ENCODE measurements at places on chromosomes 11 and 22.

DNA sequence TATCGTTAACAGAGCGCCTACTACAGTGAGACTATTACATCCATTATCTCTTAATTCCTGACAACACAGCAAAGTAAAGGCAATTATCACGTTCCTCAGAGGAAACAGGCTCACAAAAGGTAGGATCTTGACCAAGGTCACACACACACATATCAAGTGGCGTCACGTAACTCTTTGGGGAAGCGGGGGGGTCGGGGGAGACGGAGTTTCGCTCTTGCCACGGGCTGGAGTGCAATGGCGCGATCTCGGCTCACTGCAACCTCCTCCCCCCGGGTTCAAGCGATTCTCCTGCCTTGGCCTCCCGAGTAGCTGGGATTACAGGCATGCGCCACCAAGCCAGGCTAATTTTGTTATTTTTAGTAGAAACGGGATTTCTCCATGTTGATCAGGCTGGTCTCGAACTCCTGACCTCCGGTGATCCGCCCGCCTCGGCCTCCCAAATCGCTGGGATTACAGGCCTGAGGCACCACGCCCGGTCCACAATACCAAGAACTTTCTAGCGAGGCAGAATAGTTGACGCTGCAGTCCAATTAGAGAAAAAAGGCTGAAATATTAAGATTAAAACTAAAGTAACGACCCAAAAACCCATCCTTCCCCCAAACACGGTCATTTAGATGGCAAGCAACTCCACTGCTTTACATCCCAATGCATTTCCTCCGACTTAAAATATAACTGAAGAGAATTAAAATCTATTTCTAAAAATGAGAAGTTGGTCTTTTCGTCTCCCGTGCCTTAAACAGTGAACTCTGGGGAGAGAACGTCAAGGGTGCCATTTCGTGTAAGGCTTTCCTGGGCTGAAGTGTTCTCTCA, 1.2 kb downstream of the DDX17 start:
- DNase-seq, result no peak

- no peak for DNase-seq
Measured at GRCh38 chr11:129636926-129637325, 178.7 kb upstream of the TMEM45B start.

DNA sequence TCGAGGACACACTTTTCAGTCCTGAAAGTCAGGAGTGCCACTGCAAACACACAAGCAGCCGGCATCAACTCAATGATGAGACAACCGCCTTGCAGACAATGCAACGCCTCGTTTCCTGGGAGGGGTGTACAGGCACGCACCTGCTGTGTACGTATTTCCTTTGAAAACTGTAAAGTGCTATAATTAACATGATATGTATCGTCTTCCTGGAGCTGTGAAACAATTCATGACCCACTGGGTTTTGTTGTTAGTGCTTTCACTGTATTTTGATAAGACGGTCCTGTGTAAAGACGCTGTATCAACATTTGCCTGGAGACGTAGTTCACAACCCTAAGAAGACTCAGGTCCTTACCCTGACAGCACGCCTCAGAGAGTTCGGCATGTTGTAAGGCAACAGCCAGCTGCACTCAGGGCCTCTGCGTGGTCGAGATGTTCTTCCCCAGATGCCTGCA, 105.7 kb upstream of the ANO1 start:
- DNase-seq, result no peak

- no peak for DNase-seq
Measured at GRCh38 chr22:19654338-19654987, 59.8 kb upstream of the SEPTIN5 start.

DNA sequence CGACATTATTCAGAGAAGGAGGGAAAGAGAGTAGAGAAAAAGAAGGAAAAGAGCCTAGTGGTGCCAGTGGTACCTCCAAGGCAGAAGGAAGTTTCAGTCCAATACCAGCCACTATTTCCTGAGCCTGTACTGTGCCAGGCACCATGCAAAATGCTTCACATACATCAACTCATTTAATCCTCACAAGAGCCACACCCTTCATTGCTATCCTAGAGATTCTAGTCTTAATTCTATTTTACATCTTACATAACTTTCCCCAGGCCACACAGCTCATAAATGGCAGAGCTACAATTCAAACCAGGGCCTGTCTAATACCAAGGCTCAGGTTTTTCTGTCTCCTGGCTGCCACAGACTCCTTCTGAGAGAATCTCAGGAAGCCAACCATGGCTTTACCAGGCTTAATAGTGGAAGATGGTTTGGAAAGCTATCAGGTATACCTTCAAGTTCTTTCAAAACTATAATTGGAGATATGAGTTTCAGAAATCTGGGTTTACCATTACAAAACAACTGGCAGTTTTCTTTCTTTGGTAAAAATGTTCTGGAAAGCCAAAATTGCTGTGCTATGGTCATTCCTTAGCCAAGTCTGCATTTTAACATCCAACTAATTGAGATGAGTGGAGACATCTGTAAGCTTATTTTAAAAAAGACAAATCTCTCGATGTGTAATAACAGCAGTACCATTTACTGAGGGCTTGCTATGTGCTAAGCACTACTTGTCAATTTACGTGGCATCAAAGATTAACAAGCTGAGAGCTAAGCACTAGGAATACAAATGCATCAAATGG, 225.1 kb upstream of the PITPNB start:
- no peak for DNase-seq

- no peak for DNase-seq
Measured at GRCh38 chr11:24642648-24643047, 145.8 kb downstream of the LUZP2 start.

- DNase-seq, result peak; percentile 30
Measured at GRCh38 chr22:20957683-20958431, 9.2 kb upstream of the AIFM3 start.

DNA sequence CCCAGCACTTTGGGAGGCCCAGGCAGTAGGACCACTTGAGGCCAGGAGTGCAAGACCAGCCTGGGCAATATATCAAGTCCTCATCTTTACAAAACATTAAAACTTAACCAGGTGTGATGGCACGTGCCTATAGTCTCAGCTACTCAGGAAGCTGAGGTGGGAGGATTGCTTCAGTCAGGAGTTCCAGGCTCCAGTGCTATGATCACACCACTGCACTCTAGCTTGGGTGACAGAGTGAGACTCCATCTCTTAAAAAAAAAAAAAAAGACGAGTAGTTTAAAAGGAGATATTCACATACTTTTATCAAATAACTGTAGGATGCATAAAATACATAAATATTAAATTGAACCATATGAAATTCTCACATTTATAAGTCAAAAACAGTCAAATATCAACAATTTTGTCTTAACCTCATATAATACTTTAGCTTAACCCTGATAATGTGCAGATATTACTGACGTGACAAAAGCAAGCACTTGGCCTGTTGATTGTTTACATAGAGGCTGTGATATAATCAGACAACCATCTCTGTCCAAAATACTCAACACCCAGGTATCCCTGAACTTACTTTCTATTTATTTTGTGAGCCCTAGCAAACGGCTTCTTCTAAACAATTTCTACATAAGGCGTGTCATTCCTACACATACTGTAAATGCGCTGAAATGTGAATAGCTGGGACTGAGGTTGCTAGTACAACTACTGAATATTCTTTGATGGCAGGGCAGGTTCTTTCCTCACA, 57.0 kb downstream of the PRCP start:
- DNase-seq, result no peak

- no peak for DNase-seq
Measured at GRCh38 chr11:102451681-102452460, 694 bp downstream of the TMEM123 start.

- DNase-seq, result peak; percentile 9
Measured at GRCh38 chr11:61587951-61588727, 7.3 kb upstream of the SYT7 start.

- no peak for DNase-seq
Measured at GRCh38 chr22:28012832-28013460, 93.9 kb upstream of the PITPNB start.

DNA sequence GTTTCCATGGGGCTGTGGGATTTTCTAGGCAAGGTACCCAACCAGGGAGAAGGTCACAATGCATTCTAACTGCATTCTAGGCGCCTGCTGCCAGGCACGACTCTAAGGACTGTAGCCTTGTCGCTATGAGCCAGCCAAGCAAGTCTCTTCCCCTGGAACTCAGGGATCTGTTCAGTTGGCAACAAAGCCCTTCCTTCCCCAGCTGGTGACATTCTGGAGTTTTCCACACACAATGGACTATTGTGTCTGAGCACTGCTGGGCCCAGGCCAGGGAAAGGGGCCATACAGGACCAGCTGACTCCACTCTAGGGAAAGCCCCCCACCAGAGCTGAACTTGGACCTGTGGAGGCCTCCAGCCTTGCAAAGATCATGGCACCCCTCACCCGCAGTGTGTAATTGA, 116.8 kb downstream of the RRAS2 start:
- no peak for DNase-seq

DNA sequence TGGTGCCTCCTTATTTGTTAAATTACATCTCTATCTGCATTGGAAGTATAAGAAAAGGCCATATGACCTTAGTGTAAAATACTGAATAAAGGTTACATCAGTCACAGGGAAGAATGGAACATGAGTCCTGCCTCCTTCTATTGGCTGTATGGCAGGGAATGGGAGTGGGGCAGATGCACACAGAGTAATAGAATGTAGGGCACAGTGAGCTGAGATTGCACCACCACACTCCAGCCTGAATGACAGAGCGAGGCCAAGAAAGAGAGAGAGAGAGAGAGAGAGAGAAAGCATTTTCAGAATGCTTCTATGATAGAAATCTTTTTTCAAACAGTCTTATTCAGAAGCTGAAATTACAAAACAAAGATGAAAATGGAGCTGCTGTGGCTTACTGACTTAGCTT, 58.8 kb downstream of the SLN start:
- no peak for DNase-seq

DNA sequence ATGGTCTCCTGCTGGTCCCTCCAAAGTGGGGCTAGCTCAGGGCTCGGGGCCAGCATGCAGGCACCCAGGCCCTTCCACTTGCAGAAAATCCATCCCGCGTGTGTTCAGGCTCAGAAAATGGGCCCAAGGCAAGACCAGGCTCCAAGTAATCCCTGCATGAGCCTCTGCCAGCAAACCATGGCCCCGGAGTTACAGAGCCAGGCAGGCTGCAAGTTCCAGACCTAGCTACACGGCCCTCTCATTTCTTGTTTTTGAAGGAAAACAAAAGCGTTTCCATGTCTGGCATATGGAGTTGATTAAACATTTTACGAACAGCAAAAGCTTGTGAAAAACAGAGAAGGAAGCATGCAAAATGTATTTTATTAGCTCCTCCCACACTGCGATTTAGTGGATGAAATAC, 29.7 kb downstream of the KIAA0930 start:
- DNase-seq, result no peak

GRCh38 chr11:116294630-116295029, 478.2 kb downstream of the BUD13 start:
- DNase-seq, result no peak

DNA sequence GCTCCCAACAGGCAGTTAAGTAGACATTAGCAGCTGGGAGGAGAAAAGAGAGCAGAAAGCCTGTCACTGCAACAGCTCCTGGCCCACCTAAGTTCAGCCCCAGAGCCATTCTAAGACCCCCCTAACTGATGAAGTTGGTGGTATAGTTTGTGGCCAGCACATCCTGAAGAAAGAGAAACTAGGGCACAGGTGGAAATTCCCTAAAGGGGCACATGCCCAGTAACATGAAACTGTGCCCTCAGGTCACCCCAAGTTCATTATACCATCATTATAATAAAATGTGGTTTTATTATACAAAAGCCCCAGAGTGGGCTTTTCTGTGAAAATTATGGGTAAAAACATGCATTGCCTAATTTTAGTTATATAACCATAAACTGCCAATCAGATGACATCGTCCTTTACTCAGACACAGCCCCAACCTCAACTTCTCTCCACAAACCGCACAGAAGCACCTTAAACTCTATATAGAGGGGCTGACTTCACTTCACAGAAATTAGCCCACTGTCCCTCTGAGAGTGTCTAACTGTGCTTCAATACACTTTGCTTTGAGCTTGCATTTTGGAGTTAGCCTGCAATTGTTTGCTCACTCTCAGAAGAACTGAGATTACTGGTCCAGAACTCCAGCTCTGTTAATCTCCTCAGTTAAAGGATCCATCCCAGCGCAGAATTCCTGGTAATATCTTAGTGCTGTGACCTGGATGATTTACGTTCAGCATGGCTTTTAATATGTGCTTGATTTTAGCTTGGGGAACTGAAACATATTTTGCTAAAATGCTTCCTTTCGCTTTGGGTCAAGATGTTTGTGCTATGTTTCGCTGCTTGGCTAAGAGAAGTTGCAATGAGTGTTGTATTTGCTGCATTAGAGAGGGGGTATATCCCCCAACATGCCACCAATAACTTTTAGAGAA, 1.8 kb upstream of the APOL3 start:
- DNase-seq, result no peak

DNA sequence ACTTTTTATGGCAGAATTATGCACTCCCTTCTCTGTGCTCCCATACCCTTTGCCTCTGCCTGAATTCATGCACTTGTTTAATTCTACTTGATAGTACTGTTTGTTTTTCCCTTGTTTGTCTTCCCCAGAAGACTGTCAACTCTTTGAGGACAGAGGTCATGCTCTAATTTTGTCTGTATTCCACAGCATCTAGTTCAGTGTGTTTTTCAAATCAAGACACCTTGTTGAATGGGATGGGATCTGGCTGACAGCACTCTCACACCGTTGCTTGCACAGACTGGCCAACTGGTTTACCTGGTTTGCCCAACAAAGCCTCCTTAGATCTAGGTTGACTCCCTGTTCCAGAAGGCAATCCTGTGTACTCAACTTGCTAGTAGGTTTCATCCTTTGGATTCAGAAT, 121.2 kb upstream of the TIMP3 start:
- DNase-seq, result no peak

DNA sequence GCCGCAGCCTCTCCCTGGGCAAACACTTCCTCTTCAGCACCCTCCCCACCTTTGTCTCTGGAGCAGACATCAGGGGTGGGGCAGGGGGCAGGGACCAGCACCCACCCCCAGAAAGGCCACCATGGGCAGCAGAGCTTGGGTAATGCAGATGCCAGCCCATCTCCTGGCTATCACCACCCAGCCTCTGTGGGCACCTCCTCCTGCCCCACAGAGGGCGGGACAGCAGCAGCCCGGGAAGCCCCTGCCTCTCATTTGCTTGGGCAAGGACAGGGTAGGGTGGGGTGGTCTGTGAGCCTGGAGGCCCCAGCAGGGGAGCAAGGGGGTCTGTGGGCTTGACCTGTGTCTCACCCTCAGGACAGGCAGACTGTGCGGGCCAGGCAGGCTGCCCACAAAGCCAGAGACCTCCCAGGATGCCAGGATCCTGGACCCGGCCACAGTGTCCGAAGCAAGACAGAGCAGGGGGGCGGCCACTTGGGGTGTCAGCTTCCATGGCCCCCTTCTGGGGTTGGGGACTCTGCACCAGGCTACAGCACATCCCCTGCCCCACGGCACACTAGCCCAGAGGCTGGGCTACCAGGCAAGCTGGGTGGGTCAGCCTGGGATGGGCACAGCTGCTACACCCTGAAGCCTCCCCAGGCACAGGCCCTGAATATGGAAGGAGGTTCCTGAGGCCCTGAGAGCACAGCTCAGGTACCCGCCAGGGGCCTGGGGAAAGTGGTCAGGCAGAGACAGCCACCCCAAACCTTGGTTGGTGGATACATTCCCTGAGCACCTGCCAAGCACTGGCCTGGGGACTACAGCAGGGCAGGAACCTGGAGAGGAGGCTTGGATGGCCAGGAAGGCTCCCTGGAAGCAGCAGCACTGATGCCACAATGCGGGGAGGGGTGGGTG, 4.5 kb downstream of the RNH1 start:
- no peak for DNase-seq

- DNase-seq, result no peak
Measured at GRCh38 chr11:110044226-110044968, 48.8 kb upstream of the ZC3H12C start.
